Stimulated activated CD8-positive, alpha-beta memory T cell treated with anti-CD3 and anti-CD28 coated beads, Interleukin-4, amount 100 ng/mL, for 4 hours (primary cell): ENCODE measurements at places on chromosomes 3 and 15.

- no peak for DNase-seq
Observed at GRCh38 chr15:69156736-69157381, 3.6 kb upstream of the GLCE start.

DNA sequence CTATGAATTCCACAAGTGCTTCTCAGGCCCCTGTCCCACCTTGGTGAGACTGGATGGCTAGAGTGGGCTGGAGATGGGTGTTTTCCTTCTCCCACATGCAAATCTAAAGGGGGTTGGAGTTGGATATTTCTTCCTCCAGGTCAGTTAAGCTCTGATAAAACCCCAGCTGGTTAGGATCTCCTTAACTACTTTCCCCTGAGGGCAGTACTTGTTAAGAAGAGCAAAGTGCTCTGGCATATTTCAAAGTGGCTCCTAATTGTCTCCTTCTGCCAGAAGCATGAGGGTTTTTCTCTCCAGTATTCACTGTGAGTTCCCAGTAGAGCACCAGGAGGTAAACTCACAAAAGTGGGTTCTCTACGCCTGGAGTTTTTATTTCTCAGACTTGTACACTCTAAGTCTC, 31.4 kb downstream of the COL6A6 start:
- DNase-seq: no peak

DNA sequence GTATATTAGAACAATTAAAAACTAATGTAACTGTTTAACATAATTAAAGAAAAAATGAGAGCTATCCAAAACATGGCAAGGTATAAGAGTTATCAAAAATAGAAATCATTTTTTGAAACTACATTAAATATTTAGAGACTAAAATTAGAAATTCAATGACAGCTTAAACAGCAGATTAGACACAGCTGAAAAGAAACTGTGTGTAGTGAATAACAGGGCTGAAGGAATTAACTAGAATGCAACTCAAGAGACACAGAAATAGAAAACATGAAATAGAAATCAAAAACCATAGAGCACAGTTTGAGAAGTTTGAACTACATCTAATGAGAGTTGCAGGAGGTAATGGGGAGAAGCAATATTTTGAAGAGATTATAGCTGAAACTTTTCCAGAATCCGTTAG, 59.9 kb upstream of the FBN1 start:
- no peak for DNase-seq

- DNase-seq: no peak
Observed at GRCh38 chr3:129025108-129025507, 24.0 kb downstream of the EFCC1 start.

DNA sequence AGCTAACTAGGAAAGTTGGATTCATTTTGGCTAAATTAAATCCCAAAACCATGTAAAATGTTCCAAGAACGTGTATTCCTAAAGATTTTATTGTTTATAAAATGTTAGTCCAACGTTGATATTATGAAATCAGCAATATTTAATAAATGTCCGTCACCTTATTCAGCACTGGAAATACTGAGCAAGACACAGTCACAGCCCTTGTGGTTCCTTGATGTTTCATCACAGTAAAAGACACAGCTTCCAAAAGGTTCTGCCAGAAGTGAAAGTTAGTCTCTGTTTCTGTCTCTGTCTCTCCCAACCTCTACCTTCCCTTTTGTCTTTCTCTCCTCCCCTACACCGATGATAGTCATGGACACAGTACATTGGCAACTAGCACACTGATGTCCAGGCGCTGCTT, 82.2 kb upstream of the BOC start:
- DNase-seq: no peak

- DNase-seq: no peak
Observed at GRCh38 chr3:157652366-157652765, 149.2 kb upstream of the VEPH1 start.

DNA sequence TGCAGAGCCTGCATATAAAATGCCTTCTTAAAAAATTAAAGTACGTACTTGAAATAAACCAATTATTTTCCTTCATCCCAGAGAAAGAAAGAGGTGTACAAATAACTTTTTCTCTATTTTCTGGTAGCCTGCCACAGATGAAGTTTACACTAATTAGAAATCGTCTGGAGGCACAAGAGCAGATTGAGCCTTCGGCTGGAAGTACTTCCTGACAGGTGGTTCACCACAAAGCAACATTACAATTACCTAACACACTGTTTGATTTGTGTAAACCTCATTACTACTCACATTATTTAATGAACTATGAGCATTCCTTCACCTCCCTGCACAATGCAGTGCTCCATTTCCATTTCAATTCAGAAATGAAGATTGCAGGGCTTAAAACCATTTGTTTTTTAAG, 856.1 kb downstream of the SI start:
- no peak for DNase-seq

DNA sequence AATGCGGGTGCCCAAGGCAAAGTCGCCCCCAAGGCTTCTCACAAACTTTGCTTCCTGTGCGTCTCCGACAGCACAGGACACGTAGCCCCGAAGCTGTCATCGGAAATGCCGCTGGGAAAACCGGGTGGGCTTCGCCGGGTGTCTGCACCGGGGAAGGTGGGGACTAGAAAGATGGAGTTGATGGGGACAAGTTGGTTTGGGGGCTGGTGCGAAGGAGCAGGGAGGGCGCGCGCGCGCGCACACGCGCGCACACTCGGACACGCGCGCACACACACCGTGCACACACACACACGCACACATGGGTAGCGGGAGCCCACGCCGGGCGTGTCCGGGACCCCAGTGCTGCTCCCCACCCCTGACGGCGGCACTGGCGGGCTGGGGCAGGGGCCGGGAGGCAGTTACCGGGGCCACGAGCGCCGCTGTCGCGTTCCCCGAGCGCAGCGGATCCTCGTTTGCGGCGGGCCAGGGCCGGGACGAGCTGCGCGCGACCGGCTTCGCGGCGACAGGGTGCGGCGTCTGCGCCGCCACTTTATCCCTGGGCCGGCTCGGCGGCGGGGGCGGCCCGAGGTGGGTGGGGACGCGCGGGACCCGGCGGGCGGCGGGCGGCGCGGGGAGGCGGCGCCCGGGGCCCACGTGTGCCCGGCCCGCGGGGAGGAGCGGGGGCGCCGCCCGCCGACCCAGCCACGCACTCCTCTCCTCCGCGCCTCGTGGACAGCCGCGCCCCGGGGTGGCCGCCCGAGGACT, 539 bp upstream of the MGLL start:
- no peak for DNase-seq

DNA sequence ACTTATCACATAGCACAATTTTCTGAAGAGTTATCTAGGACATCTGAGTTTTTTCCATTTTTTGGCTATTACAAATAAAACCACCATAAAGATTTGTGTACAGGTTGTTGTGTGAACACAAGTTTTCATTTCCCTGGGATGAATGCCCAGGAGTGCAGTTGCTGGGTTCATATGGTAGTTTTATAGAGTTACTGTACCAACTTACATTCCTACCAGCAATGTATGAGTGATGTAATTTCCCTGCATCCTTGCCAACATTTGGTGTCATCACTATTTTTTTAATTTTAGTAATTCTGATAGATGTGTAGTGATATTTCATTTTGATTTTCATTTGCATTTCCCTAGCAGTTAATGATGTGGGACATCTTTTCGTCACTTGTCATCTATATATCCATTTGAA, 20.5 kb downstream of the FILIP1L start:
- DNase-seq: no peak

GRCh38 chr3:55968331-55968730, 481.2 kb upstream of the WNT5A start:
- no peak for DNase-seq

DNA sequence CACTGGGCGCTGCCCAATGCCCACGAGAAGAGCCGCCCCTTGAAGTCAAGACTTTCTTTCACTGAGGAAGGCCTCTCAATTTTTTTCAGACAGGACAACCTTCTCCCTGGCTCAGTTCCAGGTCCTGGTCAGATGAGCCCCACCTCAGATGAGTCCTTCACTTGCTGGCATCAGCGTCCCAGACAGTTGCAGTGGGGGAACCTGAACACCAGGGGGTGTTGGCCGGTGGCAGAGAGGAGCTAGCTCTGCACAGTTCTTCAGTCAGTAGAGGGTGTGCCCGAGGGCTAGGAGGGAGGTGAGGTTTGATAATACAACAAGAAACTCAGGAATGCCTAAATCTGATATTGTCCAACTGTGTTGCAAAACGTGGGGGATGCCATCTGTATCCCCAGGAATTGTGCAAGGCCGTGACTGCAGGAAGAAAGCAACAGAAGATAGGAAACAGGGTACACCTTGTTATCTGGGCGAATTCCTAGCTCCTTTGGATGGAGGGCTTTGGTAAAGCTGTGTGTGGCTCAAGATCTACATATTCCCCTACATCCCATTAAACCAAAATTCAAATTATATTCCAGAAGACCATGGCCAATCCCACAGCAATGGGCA, 34.3 kb downstream of the CCR3 start:
- peak; percentile 53 for DNase-seq
